ENCODE measurements at places on chromosomes 6 and 20. TPM values are rescaled to one million over a fixed set of nuclear protein-coding genes. Genes with fewer than 3 reads are reported as not detected.

Gene PAK5
- total RNA-seq = not detected

Gene SRSF3
- total RNA-seq = 494 TPM

DNA sequence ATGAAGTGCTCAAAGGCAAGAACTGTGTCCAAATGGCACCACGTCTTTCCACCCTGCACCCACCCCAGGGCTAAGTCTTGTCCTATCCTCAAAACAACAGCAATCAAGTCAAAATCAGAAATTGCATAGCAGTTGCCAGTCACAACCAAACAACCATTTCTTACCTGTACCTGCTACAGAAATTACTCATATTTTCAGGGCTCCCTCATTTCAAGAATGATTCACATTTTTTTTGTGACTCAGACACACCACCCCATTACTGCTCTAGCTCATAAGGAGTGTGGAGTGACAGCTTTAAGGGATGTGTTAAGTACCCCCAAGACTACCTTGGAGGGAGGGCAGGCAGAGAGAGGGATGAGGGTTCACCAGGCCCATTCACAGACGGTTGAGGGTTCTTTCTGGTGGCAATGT, 111.7 kb downstream of the TRERF1 start:
- H3K27ac ChIP-seq = no peak overlapping the region
- DNase-seq = no peak
- H3K36me3 ChIP-seq = no peaks in the 10 kb centered on the region
- H3K4me1 ChIP-seq = no peaks in the 10 kb centered on the region
- H3K27me3 ChIP-seq = no peaks in the 10 kb centered on the region

Gene OVOL2
- not detected for total RNA-seq

- no peak overlapping the region for H3K4me3 ChIP-seq
- no peaks in the 10 kb centered on the region for H3K36me3 ChIP-seq
- H3K4me1 ChIP-seq = no peaks in the 10 kb centered on the region
- DNase-seq = no peak
- no peaks in the 10 kb centered on the region for H3K27me3 ChIP-seq
Observed at GRCh38 chr6:50185006-50185405, 135.3 kb upstream of the DEFB112 start.

Gene OXT
- not detected for total RNA-seq

Gene AFDN
- 38.0 TPM for total RNA-seq

Gene PAX1
- total RNA-seq = not detected

DNA sequence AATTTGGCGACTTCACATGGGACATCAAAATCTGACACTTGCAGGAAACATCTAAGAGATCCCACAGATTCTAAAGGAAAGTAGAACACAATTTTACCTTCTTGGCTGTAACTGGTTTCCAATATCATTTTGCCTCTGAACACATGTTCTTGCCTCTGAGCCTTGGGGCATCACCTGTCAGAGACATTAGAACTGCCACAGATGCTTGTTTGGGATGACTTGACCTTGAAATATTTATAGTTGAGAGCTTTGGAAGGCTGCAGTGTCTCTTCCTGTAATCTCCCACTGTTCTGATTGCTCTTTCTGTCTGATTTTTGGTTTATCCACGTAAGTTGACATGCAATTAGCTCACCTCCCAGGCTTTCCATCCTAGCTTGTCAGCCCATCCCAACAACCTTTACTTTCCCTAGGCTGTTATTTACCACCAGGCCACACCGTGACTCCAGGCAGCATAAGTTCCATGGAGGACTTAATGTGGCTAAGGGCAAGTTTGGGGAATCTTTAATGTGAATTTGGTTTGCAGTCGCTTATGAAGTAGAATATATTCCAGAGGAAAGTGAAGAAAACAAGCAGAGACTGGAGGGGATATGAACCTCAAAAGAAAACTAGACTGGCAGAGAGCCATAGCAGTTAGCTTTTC, 256.5 kb upstream of the RIN2 start:
- H3K27me3 ChIP-seq = peaks cover 1% of the 10 kb centered on the region
- no peak overlapping the region for H3K27ac ChIP-seq
- no peaks in the 10 kb centered on the region for H3K4me1 ChIP-seq
- no peak for DNase-seq

DNA sequence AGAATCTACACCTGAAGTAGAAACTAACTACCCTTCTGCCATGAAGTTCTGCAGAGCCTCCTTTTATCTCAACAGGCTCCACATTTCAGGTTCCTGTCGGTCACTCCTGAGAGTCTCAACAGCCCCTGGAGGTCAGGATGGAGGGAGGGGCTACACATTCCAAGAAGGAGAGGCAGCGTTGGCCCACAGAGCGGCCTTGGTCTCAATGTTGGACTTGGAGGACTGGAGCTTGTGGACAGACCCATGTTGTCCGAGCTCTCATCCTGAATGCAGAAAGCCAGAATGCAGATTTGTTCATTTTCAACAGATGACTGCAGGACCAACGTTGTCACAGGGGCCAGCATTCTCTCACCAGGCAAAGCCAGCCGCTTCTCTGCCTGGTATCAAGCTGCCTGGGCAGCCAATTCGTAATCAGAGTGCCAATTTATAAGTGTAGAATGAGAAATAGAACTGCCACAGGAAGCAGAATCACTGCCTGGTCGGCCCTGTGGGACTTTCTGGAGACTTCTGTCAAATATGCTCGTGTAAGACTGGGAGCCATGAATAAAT, 212.5 kb upstream of the SNX9 start:
- H3K27ac ChIP-seq = no peak overlapping the region
- no peaks in the 10 kb centered on the region for H3K27me3 ChIP-seq
- no peak for DNase-seq
- H3K4me1 ChIP-seq = peaks cover 87% of the 10 kb centered on the region
- peaks cover 3% of the 10 kb centered on the region for H3K36me3 ChIP-seq
- no peak overlapping the region for H3K4me3 ChIP-seq

DNA sequence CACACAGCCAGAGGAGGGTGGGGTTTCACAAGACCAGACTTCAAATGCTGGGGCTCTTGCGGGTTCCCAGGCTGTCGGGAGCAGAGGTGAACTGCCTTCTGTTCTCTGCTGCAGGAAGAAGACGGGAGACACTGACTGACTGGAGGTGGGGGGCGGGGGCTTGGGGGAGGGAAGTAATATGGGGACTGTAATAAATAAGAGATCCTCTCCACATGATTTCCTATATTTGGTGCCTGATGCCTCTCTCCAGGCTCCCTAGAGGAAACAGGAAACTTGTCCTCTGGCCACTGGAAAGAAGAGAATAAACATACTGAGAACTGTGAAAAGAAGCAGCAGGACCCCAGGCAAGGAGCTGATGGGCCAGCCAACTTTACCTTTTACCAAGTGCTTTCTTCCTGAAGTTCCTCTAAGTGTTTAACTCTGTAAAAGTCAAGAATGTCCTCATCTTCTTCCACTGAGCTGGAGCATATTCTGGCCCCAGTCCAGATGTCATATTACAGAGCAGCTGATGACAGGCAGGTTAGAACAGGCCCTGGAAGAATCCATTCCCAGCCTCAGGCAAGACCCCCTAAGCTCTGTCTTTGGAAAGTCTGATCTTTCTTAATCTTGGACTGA, 33.2 kb upstream of the ADGRF5 start:
- no peaks in the 10 kb centered on the region for H3K4me1 ChIP-seq
- no peak overlapping the region for H3K4me3 ChIP-seq
- no peak for DNase-seq
- H3K27ac ChIP-seq = no peak overlapping the region

DNA sequence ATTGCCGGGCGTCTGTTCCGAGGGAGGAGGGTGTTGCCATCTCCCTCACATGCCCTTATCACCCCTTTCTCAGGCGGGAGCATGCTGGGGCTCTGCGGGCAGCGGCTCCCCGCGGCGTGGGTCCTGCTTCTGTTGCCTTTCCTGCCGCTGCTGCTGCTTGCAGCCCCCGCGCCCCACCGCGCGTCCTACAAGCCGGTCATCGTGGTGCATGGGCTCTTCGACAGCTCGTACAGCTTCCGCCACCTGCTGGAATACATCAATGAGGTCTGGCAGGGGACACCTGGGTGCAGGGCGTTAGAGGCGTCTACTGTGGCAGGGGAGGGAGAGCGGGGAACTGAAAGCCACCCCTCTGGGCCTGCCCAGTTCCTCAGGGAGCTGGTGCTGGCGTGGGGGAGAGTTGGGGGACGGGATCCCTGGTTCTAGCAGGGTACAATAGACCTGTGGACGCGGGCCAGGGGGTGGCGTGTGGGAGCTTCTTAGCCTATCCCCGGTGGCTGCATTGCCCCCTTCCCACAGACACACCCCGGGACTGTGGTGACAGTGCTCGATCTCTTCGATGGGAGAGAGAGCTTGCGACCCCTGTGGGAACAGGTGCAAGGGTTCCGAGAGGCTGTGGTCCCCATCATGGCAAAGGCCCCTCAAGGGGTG, 697 bp downstream of the PPT2 start:
- H3K27ac ChIP-seq = peak overlapping the region; percentile 53
- H3K36me3 ChIP-seq = no peaks in the 10 kb centered on the region
- H3K4me3 ChIP-seq = peak overlapping the region; percentile 96
- DNase-seq = no peak
- peaks cover 28% of the 10 kb centered on the region for H3K4me1 ChIP-seq

Gene PPARD
- 21.4 TPM for total RNA-seq

DNA sequence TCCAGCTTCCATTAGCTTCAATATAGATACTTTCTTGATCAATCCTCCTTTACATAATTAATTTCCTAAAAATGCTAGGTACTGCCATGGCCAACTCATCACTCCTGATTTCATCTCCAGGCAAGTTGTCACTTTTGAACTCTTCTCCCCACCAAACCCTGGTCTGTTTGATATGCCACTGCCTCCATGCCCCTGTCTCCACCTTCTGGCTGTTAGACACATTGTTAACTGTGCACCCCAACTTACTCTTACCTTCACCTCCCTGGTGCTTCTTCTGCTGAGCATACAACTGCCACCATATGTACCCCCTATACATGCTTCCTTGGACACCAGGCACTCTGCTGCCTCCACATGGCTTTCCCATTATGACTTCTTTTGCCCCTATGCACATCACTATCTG, 21.9 kb upstream of the AIG1 start:
- no peak for DNase-seq
- H3K4me1 ChIP-seq = peaks cover 10% of the 10 kb centered on the region
- H3K27me3 ChIP-seq = peaks cover 26% of the 10 kb centered on the region
- H3K4me3 ChIP-seq = no peak overlapping the region
- H3K36me3 ChIP-seq = no peaks in the 10 kb centered on the region

DNA sequence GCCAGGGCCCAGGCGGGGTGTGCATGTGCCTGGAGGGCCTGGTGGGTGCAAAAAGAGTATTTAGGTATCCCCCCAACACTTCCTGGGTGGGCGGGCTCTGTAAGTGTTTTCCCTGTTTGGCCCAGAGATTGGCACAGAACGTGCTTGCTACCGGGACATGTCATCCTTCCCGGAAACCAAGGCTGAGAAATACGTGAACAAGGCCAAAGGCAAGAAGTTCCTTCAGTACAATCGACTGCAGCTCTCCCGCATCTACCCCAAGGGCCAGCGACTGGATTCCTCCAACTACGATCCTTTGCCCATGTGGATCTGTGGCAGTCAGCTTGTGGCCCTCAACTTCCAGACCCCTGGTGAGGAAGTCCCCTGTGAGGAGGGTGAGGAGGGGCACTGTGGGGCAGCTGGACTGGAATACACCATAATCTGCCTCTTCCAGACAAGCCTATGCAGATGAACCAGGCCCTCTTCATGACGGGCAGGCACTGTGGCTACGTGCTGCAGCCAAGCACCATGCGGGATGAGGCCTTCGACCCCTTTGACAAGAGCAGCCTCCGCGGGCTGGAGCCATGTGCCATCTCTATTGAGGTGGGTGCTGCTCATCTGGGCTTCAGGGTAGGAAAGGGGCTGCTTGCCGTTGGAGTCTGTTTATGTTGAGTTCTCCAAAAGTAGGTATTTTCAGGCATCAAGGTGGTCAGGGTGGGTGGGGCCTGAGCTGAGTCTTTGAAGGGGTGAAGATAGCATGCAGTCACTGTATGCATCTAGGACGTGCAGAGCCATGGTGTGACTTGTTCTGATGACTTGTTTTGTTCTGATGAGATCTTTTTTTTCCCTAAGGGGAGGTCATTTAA, 35.2 kb downstream of the PLCG1 start:
- H3K27me3 ChIP-seq = no peaks in the 10 kb centered on the region
- H3K4me1 ChIP-seq = peaks cover 4% of the 10 kb centered on the region
- no peak overlapping the region for H3K27ac ChIP-seq
- no peak overlapping the region for H3K4me3 ChIP-seq

GRCh38 chr6:37765182-37765775, 54.2 kb upstream of the ZFAND3 start:
- peaks cover 13% of the 10 kb centered on the region for H3K27me3 ChIP-seq
- H3K4me1 ChIP-seq = no peaks in the 10 kb centered on the region
- H3K27ac ChIP-seq = no peak overlapping the region
- DNase-seq = no peak
- no peak overlapping the region for H3K4me3 ChIP-seq

Gene DEFB124
- not detected for total RNA-seq

DNA sequence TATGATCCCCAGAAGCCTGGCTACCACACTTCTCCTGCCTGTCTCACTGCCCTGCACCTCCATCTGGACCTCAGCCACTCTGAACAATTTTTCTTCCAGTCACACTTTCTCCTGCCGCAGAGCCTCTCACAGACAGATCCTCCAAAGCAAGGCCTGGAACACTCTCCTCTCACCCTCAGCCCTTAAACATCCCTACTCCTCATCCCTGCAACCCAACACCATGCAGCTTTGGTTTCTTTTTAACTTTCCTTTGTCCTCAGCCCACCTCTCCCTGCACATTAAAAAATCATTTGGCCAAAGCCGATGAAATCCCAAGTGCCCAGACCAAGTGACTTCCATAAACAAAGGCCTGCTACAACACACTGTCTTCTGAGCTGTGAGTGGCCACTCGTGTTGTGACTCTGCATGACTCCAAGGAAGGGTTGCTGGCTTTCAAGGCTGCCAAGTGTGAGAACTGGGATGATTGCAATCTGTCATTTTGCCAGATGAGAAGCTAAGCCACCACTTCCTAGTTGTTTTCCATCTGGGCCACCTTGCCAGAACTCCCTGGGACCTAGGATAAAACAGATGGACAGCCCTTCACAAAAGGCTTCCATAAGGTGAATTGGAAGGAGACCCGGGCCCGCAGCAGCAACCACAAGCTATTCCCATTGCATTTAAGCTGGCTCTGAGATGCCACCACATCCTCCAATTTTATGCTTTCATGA, 144.4 kb upstream of the SSTR4 start:
- no peak for DNase-seq
- no peaks in the 10 kb centered on the region for H3K27me3 ChIP-seq
- no peaks in the 10 kb centered on the region for H3K36me3 ChIP-seq
- H3K4me1 ChIP-seq = no peaks in the 10 kb centered on the region
- no peak overlapping the region for H3K27ac ChIP-seq
- H3K4me3 ChIP-seq = no peak overlapping the region
